NCI-H226 (cell line): ENCODE measurements at places on chromosomes 2 and 18.

DNA sequence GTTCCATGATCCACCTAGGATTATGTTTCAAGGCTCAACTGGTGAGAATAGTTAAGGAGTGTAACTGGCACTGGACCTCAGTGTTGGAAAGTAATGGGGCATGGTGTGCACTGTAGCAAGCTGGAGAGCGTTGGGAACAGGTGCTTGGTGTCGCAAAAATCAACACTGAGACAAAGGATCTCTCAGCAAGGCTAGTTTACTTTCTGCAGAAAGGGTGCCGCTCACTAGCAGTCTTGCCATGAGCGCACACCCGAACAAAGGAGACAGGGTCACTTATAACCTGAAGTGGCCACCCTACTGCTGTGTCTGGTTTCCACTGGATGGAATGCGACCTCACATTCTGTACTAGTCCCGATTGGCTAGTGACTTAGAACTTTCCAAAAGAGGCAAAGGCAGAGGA lies 133.2 kb downstream of the TMEM17 start:
- no peak for DNase-seq

DNA sequence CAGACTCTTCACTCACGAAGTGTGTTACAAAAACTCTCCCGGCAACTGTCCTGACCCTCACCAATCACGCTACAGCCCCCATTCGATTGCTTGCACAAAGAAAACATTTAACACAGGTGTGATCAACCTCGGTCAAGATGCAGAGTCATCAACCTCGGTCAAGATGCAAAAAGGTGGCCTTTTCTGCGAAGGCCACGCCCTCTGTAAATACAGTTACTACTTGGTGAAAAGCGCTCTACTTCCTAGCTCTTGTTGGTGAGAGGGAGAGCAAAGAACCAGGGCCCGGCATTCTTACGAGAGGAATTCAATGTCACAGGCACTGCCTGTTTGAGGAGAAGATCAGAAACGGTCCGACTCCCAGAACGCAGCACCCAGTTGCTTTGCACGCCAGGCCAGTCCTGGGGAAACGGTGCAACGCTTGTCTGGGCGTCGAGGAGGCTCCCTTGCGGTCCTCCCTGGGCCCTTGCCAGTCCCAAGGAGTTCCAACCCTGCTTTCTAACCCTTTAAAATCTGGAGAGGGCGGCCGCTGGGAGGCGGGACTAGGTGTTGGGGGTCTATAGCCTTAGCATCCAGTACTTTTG lies 1.9 kb downstream of the PIEZO2 start:
- DNase-seq = no peak

DNA sequence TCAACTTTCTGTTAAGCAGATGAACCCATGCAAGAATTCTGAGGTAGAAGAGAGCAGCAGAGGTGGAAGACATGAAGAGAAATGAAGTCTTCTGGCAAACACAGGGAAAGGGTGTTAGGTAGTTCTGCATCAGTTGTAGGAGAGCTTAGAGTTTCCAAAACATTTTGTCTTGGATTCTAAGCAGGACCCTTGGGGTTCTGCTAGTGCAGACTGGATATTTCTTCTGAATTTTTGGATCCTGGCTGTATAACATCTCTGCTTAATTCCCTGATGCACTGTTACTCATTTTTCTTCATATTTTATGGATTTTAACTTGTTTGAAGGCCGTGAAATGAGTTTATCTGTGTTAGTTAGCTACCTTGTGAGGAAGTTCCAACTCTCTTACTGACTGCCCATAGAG lies 208.7 kb upstream of the SLC35G4 start:
- no peak for DNase-seq

DNA sequence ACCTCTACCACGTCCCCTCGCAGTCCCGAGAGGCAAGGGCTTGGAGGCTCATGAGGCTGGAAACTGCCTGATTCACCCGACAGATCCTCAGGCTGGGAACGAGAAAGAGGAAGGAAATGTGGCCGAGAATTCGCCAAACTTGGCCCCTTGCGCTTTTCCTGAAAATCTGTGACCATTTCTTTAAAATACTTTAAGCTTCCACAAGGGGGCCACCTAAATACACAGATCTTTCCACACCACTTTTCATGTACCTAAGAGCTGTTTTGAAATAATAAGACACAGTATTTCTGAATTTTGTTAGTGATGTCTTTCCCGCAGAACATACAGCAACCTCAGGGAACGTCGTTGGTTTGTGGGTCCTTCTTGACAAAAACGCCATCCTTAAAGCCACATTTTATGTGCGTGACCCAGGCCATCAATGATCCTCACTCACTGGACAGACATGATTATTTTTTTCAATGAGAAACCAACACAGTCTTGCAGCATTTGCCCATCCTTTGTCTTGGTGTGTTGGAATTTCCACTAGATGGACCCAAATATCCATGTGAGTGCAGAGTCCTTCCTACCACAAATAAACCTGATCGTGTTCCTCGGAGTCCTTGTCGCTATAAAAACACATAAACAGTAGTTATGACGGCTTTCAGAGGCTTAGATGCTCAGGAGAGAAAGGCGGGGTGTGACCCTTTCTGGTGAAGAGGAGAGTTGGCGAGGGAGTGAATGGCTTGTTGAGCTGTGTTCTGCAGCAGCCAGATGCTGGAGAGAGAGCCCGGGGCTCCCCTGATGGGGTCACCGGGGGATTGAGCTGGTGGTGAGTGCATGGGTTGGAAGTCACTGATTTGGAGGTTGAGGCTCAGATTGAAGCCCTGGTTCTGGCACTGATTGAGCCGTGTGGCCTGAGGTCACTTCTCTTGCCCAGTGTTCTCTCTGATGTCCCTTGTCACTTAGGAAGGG lies 25.0 kb downstream of the DCDC2C start:
- DNase-seq = no peak

GRCh38 chr2:3642521-3643215 lies 15.3 kb upstream of the ALLC start:
- DNase-seq = no peak

DNA sequence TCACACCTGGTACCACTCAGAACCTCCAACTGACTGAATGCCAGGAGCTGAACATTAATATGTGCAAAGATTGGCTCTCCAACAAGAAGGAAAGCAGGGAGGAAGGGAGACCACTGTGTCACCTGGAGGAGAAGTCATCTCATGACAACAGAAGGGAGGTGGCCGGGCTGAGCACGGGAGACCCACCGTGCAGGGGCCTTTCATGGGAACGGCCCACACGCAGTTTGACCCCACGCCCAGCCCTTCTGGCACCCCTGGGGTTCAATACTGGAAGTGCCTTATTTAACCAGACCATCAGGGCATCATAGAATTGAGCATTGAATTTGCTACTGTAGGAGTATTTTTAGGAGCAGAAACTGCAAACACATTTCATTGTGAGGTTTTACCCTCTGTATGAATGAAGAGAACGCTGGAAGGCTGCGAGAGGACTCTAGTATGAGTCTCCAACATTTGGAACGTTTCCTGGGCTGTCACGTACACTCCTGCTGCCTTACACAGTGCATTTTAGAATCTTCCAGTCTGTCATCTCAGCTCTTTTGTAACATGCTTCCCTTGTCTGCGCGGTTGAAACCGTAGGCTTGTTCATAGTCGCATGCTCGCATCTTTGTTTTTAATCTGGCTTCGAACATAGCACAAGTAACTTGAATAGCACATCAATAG lies 132.1 kb downstream of the NFATC1 start:
- no peak for DNase-seq

DNA sequence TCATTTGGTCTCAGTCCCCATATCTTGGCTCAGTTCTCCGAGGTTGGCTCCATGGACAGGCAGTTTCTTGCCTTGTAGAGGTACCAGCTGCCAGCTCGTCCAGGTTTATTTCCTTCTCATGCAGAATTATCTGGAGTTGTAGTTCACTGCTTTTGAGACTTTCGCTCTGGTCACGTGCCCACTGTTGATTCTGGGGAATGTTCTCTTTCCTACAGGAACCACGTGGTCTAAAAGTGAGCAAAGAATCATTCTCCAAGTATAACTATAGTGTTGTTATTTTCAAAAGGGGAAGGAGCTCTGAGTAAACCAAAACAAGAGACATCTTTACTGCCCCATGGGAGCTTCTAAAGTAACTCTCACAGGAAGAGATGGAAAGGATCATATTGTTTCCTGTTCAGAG lies 41.2 kb upstream of the RAB27B start:
- no peak for DNase-seq

DNA sequence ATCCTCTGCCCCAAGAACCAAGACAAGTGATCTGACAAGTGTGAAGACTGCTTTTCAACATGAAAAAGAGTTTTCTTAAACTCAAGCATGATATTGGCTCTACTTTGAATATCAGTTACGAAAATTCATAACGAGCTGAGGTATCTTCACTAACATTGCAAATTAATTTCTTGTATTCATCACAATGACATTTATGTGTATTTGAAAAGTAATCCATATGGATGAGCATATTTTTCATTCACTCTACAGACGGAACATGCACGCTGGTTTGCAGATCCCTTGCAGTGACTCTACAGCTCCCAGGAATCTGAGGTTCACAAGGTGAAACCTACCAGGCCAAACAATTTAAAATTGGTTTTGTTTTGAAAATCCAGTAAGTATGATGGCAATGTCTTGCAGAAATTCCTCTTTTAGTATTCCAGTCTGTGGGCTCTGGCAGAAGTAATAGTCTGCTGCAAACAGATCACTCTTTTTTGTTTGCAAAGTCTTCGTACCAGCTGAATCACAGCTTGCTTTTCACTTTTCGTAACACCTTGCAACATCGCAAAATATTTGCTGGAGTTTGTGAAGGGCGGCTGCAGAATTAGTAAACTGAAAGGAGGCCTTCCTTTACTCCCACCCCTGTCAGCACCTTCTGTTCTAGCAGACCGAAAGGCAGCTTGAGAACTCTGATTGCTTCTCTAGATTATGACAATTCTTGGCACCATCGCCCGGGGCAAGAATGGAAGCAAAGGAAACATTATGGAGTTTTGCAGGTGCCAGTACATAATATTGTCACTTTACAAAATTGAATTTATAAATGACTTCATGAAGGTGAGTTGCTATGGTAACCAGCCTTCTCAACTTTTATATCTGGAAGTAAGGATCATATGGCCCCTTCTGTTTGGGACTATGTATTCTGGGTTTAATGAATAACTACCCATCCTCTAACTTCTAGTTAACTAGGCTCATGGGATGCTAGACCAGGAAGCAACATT lies 168.7 kb downstream of the TMEM247 start:
- peak; percentile 65 for DNase-seq
